ENCODE measurements at places on chromosomes 16 and 17.

- H3K27me3 ChIP-seq: no peaks in the 10 kb centered on the region
- DNase-seq: no peak
- no peak overlapping the region for H3K4me3 ChIP-seq
- no peak overlapping the region for H3K27ac ChIP-seq
- no peaks in the 10 kb centered on the region for H3K36me3 ChIP-seq
Measured at GRCh38 chr17:10210151-10210574, 11.8 kb upstream of the GAS7 start.

GRCh38 chr17:76262732-76263344 is 2.3 kb upstream of the UBALD2 start:
- peak overlapping the region; percentile 95 for H3K27ac ChIP-seq
- peaks cover 25% of the 10 kb centered on the region for H3K36me3 ChIP-seq
- DNase-seq: no peak
- peaks cover 37% of the 10 kb centered on the region for H3K4me1 ChIP-seq
- peak overlapping the region; percentile 71 for H3K4me3 ChIP-seq
- H3K27me3 ChIP-seq: no peaks in the 10 kb centered on the region

GRCh38 chr16:16917191-16917785 is 538.3 kb downstream of the NPIPA7 start:
- no peaks in the 10 kb centered on the region for H3K4me1 ChIP-seq
- H3K27ac ChIP-seq: no peak overlapping the region
- H3K36me3 ChIP-seq: no peaks in the 10 kb centered on the region
- peaks cover 9% of the 10 kb centered on the region for H3K27me3 ChIP-seq
- DNase-seq: no peak

DNA sequence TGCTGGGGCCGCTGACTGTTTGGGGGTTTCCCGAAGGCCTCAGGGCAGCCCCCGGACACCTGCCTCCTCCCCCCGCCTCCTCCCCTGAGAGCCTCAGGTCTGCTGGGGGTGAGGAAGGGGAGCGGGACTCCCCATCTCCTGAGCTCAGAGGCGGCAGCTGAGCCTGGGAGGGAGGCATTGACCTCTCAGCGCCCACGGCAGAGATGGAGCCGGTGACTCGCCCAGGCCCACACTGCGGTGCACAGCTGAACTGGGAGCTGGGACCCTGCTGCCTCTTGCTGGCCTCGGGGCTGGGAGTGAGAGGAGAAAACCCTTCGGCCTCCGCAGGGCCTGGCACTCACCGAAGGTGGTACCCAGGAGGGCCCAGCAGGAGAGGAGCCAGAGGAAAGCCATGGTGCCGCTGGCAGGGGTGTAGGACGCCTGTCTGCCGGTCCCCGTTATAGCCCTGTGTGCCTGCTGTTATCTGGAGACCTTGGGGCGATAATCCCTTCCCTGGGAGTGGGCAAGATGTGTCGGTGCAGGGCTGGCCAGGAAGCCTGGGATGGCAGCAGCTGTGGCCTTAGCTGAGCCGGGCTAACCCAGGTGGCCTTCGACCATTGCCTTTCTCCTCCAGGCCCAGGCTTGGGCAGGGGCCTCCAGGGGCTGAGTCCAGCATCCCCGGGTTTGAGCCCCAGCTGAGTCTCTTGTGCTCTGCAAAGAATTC is at the start of gene CTRB2:
Gene CTRB2 (minus strand): TSS at position 413 of the 703 bp plus-strand sequence. CDS start 20 bp downstream, at position 393.
- no peaks in the 10 kb centered on the region for H3K36me3 ChIP-seq
- no peaks in the 10 kb centered on the region for H3K4me1 ChIP-seq
- no peak for DNase-seq
- H3K4me3 ChIP-seq: no peak within 1 kb of the TSS
- no peak within 1 kb of the TSS for H3K27ac ChIP-seq

DNA sequence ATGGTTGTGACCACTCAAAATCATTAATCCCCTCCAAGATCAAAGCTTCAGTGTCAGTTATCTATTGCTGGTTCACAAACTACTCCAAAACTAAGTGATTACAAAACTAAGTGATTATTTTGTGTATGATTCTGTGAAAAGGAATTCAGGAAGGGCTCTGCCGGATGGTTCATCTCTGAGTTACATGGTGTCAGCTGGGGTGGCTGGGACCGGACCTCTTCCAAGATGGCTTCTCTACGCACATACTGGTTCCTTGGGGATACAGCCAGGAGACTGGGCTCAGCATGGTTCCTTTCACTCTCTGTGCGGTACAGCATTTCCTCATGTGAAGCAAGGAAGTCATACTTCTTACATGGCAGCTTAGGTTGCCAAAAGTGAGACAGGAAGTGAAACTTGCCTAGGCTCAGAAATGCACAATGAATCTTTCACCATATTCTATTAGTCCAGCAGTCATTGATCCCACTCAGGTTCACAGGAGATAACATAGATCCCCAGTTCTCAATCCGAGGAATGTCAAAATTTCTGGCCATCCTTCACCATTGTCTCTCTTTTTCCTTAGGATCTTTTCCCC is 97.9 kb upstream of the IRX6 start:
- H3K27me3 ChIP-seq: peaks cover 4% of the 10 kb centered on the region
- no peak for DNase-seq
- no peak overlapping the region for H3K27ac ChIP-seq
- no peak overlapping the region for H3K4me3 ChIP-seq

DNA sequence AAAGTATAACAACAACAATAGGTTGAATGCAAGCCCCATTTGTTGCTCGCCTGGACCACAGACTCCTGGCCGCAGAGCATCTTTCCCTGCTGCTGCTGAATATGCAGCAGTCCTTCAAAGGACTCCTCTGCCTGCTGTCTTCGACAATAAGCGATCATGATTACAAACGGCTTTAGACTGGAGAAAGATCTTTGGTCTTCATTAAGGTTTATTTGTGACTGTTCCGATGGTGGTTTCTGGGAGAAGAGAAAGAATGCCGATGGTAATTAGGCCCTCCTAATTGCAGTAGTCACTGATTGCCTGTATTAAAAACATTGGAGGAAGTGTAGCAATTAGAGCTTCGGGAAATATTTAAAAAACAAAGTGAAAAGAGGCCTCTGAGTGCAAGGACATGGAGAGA is 138.2 kb downstream of the CACNG3 start:
- H3K27me3 ChIP-seq: peaks cover 16% of the 10 kb centered on the region
- no peak overlapping the region for H3K27ac ChIP-seq
- no peak overlapping the region for H3K4me3 ChIP-seq
- no peaks in the 10 kb centered on the region for H3K4me1 ChIP-seq
